Hair follicular keratinocyte (primary cell): ENCODE measurements at places on chromosomes 2 and 18. TPM values are rescaled to one million over a fixed set of nuclear protein-coding genes. Genes with fewer than 3 reads are reported as not detected.

Gene ARHGEF4
- total RNA-seq: 34.5 and 36.1 TPM in 2 replicates

Gene ACTG2
- 0.15 TPM in 1 of 2 replicates, not detected in the other for total RNA-seq

Gene ACKR3
- 1.4 and 3.3 TPM in 2 replicates for total RNA-seq

Gene GPR75
- 0.15 and 0.62 TPM in 2 replicates for total RNA-seq

Gene SLC19A3
- 0.08 and 6.6 TPM in 2 replicates for total RNA-seq

Gene LBX2
- total RNA-seq: 0.65 and 1.2 TPM in 2 replicates

Gene NAT8
- not detected in 2 replicates for total RNA-seq

Gene KCNS3
- total RNA-seq: 4.7 and 20.9 TPM in 2 replicates

Gene RIT2
- total RNA-seq: not detected in 2 replicates

Gene PLEK
- not detected in 2 replicates for total RNA-seq

Gene ANKRD30B
- total RNA-seq: not detected in 2 replicates

Gene UNC80
- under 0.01 TPM in 1 of 2 replicates, not detected in the other for total RNA-seq

Gene PAX3
- not detected in 2 replicates for total RNA-seq

Gene DNAH6
- under 0.01 and 0.04 TPM in 2 replicates for total RNA-seq

Gene GALR1
- not detected in 2 replicates for total RNA-seq

Gene DGUOK
- total RNA-seq: 85.1 and 105 TPM in 2 replicates

Gene TCF23
- total RNA-seq: 0.04 TPM in 1 of 2 replicates, not detected in the other

Gene UGT1A10
- total RNA-seq: not detected in 2 replicates

Gene SERPINB12
- not detected in 2 replicates for total RNA-seq

Gene SLC4A3
- total RNA-seq: 11.7 and 13.7 TPM in 2 replicates

Gene PKDCC
- not detected in 2 replicates for total RNA-seq

Gene ZNF396
- total RNA-seq: 0.08 and 0.15 TPM in 2 replicates

Gene MPPE1
- 12.0 and 26.1 TPM in 2 replicates for total RNA-seq

Gene EFHD1
- not detected in 2 replicates for total RNA-seq

Gene CRYGD
- not detected in 2 replicates for total RNA-seq

Gene MC5R
- not detected in 2 replicates for total RNA-seq

Gene NDC80
- 9.5 and 28.4 TPM in 2 replicates for total RNA-seq

Gene KDM3A
- 6.9 and 9.3 TPM in 2 replicates for total RNA-seq

Gene CYP27A1
- 0.42 and 2.7 TPM in 2 replicates for total RNA-seq

Gene AGAP1
- 6.5 and 6.8 TPM in 2 replicates for total RNA-seq

Gene PLEKHM3
- total RNA-seq: 2.8 and 7.7 TPM in 2 replicates

Gene RAB31
- total RNA-seq: 25.5 and 30.4 TPM in 2 replicates

Gene CIB4
- not detected in 2 replicates for total RNA-seq

Gene UGT1A4
- not detected in 2 replicates for total RNA-seq

Gene KCNG3
- not detected in 2 replicates for total RNA-seq

Gene SLC30A3
- not detected in 2 replicates for total RNA-seq

Gene TM4SF20
- total RNA-seq: not detected in 2 replicates

Gene FHL2
- 82.8 and 92.8 TPM in 2 replicates for total RNA-seq

Gene COLEC11
- 0.31 TPM in 1 of 2 replicates, not detected in the other for total RNA-seq

Gene SIX2
- 0.08 TPM in 1 of 2 replicates, not detected in the other for total RNA-seq

Gene GCG
- total RNA-seq: not detected in 2 replicates

Gene EVX2
- total RNA-seq: not detected in 2 replicates
